ENCODE measurements at places on chromosomes 3 and 15. TPM values are rescaled to one million over a fixed set of nuclear protein-coding genes. Genes with fewer than 3 reads are reported as not detected.
A peak's percentile ranks its signal among the peaks of the same experiment; 100 is the strongest.

DNA sequence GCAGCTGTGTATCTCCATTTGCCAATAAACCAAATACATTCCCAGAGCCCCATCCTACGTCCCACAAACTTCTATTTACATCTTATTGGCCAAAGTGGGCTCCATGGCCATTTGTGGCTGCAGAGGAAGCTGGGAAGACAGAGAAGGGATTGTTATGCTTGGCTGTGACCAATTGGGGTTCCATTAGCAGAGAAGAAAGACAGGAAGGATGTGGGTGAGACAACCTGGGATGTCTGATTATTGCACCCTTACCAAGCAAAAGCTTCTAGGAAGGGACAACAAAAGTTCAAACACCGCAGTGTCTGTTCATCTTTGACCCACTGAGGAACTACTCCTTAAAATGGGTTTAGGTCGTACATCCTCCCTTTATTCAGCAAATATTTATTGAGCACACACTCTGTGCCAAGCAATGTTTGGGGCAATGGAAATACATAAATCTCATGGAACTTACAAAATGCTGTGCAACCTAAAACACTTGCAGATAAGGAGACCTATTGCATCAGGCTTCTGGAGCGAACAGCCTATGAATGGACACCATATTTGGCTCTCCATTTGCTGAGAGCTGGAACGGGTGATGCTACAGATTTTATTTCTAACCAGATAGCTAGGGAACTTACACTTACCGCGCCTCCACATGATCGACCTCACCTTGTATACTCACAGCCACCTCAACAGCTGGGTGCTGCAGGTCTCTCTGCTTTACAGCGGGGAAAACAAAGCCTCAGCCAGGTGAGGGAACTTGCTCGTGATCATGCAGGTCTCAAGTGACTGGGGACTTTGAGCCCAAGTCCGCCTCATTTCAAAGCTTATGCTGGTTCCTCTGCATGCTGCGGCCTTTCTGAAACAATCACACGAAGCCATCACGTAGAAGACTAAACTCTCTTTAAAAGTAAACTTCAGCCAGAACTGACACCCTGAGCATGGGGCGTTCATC lies 21.4 kb upstream of the NR2E3 start:
- no peaks in the 10 kb centered on the region for H3K27me3 ChIP-seq
- H3K36me3 ChIP-seq, result no peaks in the 10 kb centered on the region
- peak; percentile 33 for DNase-seq
- no peaks in the 10 kb centered on the region for H3K4me1 ChIP-seq
- H3K4me3 ChIP-seq, result no peak overlapping the region
- no peak overlapping the region for H3K27ac ChIP-seq

GRCh38 chr3:185215873-185216606 lies 37.8 kb downstream of the EHHADH start:
- H3K27ac ChIP-seq, result peak overlapping the region; percentile 88
- no peaks in the 10 kb centered on the region for H3K27me3 ChIP-seq
- no peak for DNase-seq
- H3K4me1 ChIP-seq, result peaks cover 6% of the 10 kb centered on the region

DNA sequence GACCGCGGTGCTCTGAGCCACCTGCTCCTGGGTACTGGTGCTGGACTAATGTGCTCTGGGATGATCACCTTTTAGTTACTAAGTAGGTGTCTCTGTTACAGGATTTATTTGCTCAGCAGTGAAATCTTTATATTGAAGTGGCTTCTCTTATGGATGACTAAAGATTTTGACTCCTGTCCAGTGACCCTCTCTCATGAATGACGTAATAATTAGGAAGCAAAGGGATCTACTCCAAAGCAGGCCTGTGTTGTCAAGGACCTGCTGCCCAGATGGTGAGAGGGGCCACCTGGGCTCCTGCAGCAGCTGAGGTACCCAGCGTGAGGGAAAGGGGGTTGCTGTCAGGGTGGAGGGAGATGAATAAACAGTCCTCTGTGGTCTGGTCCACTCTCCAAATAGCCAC lies 263.6 kb downstream of the GABRG3 start:
- H3K27me3 ChIP-seq, result peaks cover 69% of the 10 kb centered on the region
- H3K27ac ChIP-seq, result no peak overlapping the region
- no peak for DNase-seq
- H3K4me1 ChIP-seq, result no peaks in the 10 kb centered on the region
- H3K36me3 ChIP-seq, result no peaks in the 10 kb centered on the region
- no peak overlapping the region for H3K4me3 ChIP-seq

DNA sequence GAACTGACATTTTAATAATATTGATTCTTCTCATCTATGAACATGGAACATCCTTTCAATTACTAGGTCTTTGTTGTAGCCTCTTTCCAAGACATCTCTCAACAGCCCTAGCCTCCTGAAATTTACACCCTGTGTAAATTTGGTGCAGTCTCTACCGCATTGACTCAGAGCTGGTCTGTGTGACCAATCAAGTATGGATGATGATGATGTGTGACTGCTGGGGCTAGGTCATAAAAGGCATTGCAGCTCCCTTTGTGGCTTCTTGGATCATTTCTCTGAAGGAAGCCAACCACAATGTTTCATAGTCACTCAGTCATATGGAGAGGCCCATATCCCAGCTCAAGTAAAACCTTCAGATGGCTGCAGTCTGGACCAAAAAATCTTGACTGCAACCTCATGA lies 62.1 kb upstream of the FAM3D start:
- no peak overlapping the region for H3K4me3 ChIP-seq
- H3K27me3 ChIP-seq, result no peaks in the 10 kb centered on the region
- no peak for DNase-seq
- H3K27ac ChIP-seq, result no peak overlapping the region
- H3K4me1 ChIP-seq, result no peaks in the 10 kb centered on the region
- H3K36me3 ChIP-seq, result no peaks in the 10 kb centered on the region

DNA sequence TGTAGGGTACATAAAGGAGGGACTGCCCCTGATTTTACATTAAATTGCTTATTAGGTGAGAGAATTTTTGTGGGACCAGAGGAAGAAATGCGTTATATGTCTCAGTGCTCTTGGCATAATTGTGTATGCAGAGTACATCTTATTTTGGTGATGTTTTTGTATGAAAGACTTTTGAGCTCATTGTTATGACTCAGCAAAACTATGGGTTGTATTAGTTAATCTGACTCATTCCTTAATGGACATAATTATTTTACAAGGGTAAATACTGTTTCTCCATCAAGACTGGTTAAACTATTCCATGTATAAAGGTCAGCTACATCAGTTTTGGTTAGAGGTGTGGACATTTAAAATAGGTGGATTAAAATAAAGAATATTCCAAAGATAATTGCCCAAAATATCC lies 156.8 kb downstream of the ALCAM start:
- H3K27me3 ChIP-seq, result no peaks in the 10 kb centered on the region
- no peaks in the 10 kb centered on the region for H3K4me1 ChIP-seq
- no peak overlapping the region for H3K27ac ChIP-seq
- DNase-seq, result no peak
- H3K4me3 ChIP-seq, result no peak overlapping the region

DNA sequence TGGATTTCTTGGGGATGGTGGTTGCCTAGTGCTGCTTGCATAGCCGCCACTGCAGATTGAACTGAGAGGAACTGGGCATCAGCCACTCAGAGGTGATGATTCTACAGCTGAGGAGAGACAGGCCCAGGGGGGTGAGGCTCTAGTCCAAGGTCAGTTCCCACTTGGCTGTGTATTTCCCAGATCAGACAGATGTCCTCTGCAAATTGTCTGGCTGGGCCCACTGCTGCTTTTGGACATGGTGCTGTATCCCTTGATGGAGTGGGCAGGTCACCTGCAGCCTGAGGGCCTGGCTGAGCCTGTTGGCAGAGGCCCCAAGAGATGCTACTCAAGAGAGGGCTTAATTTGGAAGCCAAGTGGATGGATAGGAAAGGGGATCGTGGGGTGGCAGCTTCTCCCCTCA lies 124.5 kb upstream of the CTDSPL start:
- H3K36me3 ChIP-seq, result peaks cover 15% of the 10 kb centered on the region
- no peak overlapping the region for H3K4me3 ChIP-seq
- no peaks in the 10 kb centered on the region for H3K27me3 ChIP-seq
- H3K27ac ChIP-seq, result no peak overlapping the region

GRCh38 chr3:15120986-15121385 lies 22.0 kb upstream of the RBSN start:
- H3K27ac ChIP-seq, result no peak overlapping the region
- no peak overlapping the region for H3K4me3 ChIP-seq
- H3K4me1 ChIP-seq, result no peaks in the 10 kb centered on the region
- no peaks in the 10 kb centered on the region for H3K27me3 ChIP-seq
- DNase-seq, result no peak
- no peaks in the 10 kb centered on the region for H3K36me3 ChIP-seq

DNA sequence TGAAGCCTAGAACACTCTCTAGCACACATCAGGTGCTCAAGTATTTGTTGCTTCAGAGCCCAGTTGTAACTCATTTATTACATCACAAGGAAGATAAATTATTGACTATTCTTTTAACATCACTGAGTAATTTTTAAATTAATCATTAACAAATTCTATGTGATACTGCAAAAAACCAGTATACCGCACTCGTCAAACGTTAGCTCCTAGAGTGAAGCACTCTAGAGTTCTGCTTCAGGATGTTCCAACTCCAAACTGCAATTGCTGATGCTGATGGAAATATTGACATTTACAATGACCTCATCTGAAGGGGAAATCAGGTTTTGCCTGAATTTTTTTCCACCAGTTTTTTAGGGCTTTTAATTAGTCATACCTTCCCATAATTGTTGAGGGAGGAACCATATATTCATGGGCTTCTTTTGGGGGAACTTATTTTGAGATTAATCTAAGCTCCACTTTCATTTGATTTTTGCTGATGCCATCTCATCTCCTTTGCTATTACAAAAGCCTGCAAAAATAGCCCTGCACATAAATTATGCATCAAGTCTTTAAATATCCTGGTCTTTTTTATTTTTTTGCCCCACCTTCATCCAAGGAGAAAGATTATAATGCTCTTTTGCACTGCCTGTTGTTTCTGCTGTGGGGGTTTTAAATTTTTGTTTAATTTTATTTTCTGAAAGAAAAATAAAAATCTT lies 123.0 kb upstream of the STAC start:
- no peak overlapping the region for H3K4me3 ChIP-seq
- no peak for DNase-seq
- H3K27ac ChIP-seq, result no peak overlapping the region
- H3K27me3 ChIP-seq, result no peaks in the 10 kb centered on the region
- H3K4me1 ChIP-seq, result no peaks in the 10 kb centered on the region
- no peaks in the 10 kb centered on the region for H3K36me3 ChIP-seq

DNA sequence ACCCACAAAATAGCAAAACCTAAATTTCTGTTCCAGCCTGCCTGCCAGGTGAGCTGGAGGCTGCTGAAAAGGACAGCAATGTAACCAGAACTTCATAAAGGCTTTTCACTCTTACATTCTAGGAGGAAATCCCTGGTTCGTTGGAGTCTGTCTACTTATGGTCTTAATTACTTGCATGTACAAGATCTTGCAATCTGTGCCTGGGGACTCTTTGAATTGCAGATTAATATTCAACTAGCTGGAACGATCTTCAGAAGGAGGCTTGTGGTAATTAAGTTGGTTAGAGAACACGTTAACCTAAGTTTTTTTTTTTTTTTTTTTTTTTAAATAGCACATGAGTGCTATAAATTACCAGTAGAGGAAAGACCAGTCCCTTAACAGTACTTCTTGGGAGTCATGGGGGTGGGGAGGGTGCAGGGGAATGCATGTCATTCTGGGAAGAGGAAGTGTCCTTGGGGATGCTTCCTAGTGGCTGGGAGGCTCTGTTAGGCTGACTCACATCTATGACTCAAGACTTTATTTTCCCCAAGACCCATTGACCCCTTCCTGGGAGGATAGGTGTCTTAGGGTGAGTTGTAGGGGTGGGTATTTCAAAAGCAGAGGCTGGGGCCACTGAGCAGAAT lies 139.8 kb downstream of the RAB11A start:
- DNase-seq, result no peak
- no peak overlapping the region for H3K27ac ChIP-seq
- peaks cover 5% of the 10 kb centered on the region for H3K4me1 ChIP-seq
- no peaks in the 10 kb centered on the region for H3K27me3 ChIP-seq
- no peak overlapping the region for H3K4me3 ChIP-seq
- H3K36me3 ChIP-seq, result no peaks in the 10 kb centered on the region

GRCh38 chr15:36632226-36632625 lies 52.8 kb downstream of the CDIN1 start:
- H3K27me3 ChIP-seq, result no peaks in the 10 kb centered on the region
- H3K4me1 ChIP-seq, result no peaks in the 10 kb centered on the region
- H3K27ac ChIP-seq, result no peak overlapping the region
- H3K36me3 ChIP-seq, result no peaks in the 10 kb centered on the region

The LRRC3B gene
- 0.31 TPM for total RNA-seq

The CALML4 gene
- 5.7 TPM for total RNA-seq

The CFAP91 gene
- total RNA-seq, result 5.1 TPM

The ZKSCAN7 gene
- 15.5 TPM for total RNA-seq

The CLSTN2 gene
- total RNA-seq, result 0.38 TPM

The POLQ gene
- 10.1 TPM for total RNA-seq

The SOX14 gene
- total RNA-seq, result not detected

The CCDC71 gene
- 26.7 TPM for total RNA-seq

The MFSD1 gene
- 12.4 TPM for total RNA-seq
